ENCODE measurements at places on chromosomes 1 and 21. TPM values are rescaled to one million over a fixed set of nuclear protein-coding genes. Genes with fewer than 3 reads are reported as not detected.

Gene NPL
- total RNA-seq, result 1.7 TPM

Gene FMO2
- not detected for total RNA-seq

Gene EPS8L3
- total RNA-seq, result not detected

Gene CLCNKA
- not detected for total RNA-seq

Gene NBPF4
- not detected for total RNA-seq

Gene LCE6A
- total RNA-seq, result not detected

Gene CD244
- not detected for total RNA-seq

Gene GSTM1
- 12.2 TPM for total RNA-seq

Gene SPRR2E
- total RNA-seq, result not detected

Gene ATP13A2
- total RNA-seq, result 74.9 TPM

Gene BRINP2
- total RNA-seq, result not detected

Measured in thoracic aorta endothelial cell (primary cell).